Activated CD4-positive, alpha-beta T cell treated with anti-CD3 and anti-CD28 coated beads, Interleukin-2, amount 50 U/mL, for 1 hour (primary cell): ENCODE measurements at places on chromosomes 6 and 20.

GRCh38 chr20:2451939-2452732 lies 18.5 kb downstream of the SNRPB start:
- DNase-seq = peak; percentile 63

- no peak for DNase-seq
These were observed 133.5 kb downstream of the SCML4 start for GRCh38 chr6:107690643-107691061.

GRCh38 chr6:168331058-168331457 lies 11.5 kb upstream of the DACT2 start:
- no peak for DNase-seq

GRCh38 chr6:2714111-2714895 lies 36.4 kb downstream of the MYLK4 start:
- no peak for DNase-seq

DNA sequence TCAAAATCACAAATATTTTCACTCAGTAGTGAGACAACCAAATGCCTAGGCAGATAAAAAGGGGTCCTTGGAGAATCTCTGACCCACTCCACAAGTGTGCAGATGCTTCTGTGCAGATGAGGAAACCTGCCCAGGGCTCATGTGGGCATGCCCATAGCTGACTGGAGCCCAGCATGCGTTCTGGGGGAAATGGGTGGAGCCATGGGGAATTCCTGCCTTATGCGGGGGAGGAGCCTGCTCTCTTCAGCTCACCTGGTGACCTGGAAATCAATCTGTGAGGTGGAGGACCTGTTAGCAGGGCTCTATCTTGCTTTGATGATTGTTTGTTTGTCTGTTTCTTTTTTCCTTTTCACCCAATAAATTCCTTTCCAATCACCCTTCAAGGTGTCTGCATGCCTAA lies 23.4 kb upstream of the PLN start:
- no peak for DNase-seq
